Tongue (tissue), 3 donors: ENCODE measurements at places on chromosomes 2 and 18. TPM values are rescaled to one million over a fixed set of nuclear protein-coding genes. Genes with fewer than 3 reads are reported as not detected.

The ONECUT2 gene
- under 0.01 TPM for total RNA-seq

The USP40 gene
- total RNA-seq, result 37.3 TPM

The LRRC30 gene
- total RNA-seq, result 2.7 TPM

The HOXD10 gene
- total RNA-seq, result 0.62 TPM

The DSC2 gene
- total RNA-seq, result 54.9 TPM

The CCDC102B gene
- total RNA-seq, result 19.6 TPM

The PSMA8 gene
- total RNA-seq, result not detected

The ARPC2 gene
- total RNA-seq, result 213 TPM

The MC2R gene
- not detected for total RNA-seq

The VWC2L gene
- total RNA-seq, result not detected

The ACADL gene
- 8.6 TPM for total RNA-seq

The SETBP1 gene
- total RNA-seq, result 30.1 TPM
